Cardiac muscle cell (in vitro differentiated cells and primary cell): ENCODE measurements at places on chromosomes 3 and 15.

GRCh38 chr3:47741925-47742324 is 39.8 kb downstream of the SMARCC1 start:
- no peak for DNase-seq

DNA sequence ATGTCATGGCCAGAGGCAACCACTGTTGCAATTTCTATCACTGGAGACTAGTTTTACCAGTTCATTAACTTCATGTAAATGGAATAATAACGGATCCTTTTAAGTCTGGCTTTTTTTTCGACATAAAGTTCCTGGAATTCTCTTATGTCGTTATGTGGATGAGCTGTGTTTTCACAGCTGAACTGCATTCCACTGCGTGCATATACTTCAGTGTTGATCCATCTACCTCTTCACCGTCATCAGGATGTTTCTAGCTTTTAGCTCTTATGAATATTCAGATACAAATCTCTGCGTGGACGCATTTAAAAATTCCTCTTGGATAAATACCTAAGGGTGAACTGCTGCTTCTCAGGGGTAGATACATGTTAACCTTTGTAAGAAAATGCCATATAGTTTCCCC is 15.6 kb upstream of the CYFIP1 start:
- no peak for DNase-seq

DNA sequence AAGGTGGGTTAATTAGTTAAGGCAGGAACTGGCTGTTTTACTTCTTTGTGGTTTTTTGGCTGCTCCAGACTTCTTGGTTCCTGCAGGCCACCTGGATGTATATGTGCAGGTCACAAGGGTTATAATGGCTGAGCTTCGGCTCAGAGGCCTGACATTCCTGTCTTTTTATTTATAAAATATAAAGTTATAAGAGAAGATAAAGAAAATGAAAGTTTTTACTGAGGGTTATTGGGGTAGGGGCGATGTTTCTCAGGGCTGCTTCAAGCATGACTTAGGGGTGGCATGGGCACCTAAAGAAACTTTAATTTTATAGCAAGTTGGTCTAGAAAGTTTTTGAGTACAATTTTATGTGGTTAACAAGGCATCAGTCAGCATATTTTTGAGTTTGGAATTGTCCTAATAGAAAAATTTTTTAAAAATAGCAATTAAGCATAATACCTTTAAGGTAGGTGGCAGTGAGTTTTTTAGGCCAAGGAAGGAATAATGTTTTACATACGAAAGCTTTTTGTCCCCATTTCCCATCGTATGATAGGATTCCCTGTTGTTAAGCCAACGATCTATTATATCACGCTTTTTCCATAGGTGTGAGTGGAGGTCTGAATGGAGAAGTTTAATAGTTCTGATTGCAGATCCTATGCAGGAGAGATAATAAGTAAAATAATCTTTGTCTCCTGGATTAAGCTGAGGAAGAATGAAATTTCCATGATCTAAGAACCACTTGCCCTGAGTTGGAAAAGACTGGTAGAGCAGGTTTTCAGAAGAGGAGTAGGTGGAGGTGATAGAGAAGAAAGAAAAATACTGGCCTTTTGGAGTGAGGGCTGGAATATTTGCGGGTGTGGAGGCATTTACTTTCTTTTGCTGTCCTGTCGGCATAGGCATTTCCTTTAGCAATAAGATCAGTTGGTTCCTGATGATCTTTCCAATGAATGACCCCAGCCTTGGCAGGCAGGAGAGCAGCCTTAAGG is 10.1 kb downstream of the STRIT1 start:
- no peak for DNase-seq

GRCh38 chr3:122387709-122388108 is 3.7 kb downstream of the FAM162A start:
- no peak for DNase-seq

DNA sequence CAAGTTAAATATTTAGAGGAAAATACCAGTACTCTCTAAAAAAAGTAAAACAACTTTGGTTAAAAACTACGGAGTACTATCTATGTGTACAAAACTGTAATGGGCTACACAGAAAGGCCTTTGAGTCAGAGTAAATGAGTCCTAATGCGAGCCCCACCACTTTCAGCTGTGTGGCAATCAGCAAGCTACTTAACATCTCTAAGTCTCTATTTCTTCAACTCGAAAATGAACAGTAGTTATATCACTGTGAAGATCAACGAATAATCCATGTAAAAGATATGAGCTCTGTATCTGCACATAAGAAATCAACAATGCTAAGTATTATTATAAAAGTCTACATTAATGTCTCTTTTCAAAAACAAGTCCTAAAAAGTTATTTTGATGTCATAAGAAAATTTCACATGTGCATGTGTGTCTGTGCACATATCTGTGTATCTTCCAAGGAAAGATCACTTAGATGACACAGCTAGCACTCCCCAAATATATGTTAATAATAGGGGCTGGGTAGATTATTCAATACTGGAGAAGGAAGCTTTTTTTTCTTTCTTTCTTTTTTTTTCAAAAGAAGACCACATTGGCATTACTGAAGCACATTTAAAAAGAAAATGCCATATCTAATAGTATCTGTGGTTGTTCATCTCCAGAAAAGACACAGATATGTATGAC is 58.8 kb downstream of the TBC1D5 start:
- DNase-seq, result no peak
